ENCODE measurements at places on chromosomes 13 and 19.

- no peak for DNase-seq
Measured at GRCh38 chr13:68125087-68125480, 894.9 kb upstream of the PCDH9 start.

DNA sequence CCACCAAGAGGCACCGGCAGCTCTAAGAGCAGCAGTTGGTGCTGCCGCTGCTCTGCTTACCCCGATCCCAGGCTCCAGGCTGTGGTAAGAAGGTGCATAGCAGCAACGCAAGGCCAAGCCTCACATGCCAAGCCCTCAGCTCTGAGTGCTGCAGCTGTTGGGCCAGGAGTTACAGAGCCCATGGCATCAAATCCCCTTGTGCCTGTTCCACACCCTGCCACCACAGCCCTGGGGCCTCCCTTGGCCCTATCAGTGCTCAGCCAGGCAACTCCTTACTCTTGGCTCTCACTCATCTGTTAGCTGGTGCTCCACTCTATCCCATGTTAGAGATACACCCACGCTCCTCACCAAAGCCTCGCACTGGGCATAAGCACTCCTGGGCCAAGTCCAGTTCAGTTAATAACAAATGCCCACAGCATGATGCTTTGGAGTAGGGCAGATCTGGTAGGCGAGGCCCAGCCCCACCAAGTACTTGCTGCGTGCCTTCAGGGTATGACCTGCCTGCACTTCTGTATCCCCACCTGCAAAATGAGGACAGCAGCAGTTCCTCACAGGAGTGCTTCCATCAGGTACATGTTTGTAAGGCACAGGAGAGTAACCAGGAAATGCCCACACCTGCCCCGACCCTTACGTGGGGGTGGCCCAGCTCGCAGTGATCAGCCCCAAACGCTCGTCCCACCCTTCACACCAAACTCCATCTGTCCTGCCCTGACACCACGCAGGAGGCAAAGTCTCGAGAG lies 16.2 kb downstream of the AKAP8L start:
- no peak for DNase-seq

DNA sequence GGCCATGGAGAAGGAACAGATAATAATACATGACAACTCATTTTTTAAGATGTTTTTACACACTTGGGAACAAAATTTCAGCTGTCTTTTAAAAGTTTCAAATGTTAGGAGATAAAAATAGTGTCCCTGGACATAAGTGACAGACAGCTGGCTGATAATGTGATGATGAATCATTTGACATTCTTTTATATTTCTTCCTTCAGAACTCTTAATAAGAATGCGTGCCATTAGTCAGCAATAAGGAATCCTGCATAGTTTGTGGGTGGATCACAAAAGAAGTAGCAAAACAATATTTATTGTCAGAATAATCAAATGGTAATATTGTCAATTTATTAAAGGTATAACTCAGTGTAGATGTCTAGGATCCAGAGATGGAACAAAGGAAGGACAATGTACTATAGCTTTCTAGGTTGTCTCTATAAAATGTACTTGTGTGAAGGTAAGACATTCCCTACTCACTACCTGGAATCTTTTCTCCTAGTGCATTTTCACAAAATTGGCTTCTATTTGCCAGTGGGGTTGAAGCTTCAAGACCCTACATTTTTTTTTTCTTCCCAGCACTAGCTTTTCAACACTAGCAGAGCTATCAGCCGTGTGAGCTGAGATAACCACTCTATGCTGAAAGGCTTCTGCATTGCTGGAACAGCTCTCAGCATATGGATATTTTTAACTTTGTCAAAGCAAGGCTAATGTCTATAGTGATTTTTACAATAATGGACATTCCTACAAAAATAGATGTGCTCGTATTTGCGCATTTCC lies 175.6 kb upstream of the SLITRK6 start:
- no peak for DNase-seq

DNA sequence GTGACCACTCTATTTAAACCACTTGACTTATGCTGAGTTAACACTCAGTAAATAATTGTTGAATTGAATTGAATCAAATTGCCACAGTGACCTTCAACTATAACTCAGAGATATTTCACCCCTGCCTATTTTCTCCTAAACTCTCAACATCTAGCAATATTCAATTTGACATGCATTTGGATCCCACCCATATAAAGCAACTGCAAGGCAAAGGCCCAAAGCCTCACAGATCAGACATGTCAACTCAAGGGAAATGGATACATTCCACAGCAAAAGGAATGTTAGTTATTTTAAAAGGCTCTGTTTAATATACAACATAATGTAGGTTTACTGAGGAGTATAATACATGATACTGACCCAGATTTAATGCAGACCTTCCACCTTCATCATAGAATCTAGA lies 107.4 kb downstream of the KCTD12 start:
- no peak for DNase-seq

DNA sequence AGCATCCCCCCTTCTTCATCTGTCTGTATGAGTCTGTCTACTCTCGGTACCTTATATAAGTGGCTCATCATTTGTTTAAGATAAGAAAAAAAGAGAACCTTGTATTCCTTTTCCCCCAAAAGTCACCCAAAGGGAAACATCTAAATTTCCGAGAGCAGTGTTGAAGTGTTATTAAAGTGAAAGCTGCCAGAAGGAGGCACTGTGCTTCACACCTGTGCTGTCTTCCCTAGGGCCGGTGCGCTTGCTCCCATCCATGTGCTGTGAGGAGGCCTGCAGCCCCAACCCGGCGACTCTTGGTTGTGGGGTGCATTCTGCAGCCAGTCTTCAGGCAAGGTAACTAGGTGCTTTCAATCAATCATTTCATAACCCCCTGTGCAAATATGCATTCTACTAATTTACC lies 97.5 kb downstream of the TNFRSF19 start:
- DNase-seq = no peak

DNA sequence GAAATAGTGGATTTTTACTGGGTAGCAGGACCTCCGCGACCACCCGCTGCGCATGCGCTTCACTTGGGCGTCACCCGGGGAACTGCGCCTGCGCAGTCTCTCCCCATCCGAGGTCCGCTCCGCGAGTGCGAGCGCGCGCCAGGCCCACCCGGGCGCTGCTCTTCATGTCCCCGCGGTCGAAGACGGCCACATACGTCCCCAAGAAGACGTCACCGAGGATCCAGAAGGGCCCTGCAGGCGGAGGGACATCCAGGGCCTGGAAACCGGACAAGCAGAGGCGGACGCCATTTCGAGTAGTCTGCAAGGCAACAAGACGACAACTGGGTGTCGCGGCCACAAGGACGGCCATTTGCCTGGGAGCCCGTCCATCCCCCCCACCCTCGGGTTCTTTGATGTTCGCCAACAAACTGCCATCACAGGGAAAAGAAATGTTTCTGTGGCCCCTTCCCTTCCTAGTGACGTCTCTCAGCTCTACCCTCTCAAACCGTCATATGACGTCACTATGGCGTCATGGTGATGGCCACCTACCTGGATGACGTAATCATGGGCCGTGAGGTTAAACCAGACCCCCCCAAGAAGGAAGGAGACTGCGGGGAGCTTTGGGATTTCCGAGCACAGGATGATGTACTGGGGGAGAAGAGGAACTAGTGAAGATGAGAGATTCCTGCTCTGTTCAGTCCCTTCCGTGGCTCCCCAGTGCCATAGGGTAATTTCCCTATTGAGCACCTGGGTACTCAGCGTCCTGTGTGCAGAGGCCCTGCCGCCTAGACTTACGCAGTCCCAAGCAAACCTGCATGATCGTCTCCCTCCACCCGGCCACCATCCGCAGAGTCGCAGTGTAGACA lies 6.7 kb downstream of the NAPSA start:
- no peak for DNase-seq

DNA sequence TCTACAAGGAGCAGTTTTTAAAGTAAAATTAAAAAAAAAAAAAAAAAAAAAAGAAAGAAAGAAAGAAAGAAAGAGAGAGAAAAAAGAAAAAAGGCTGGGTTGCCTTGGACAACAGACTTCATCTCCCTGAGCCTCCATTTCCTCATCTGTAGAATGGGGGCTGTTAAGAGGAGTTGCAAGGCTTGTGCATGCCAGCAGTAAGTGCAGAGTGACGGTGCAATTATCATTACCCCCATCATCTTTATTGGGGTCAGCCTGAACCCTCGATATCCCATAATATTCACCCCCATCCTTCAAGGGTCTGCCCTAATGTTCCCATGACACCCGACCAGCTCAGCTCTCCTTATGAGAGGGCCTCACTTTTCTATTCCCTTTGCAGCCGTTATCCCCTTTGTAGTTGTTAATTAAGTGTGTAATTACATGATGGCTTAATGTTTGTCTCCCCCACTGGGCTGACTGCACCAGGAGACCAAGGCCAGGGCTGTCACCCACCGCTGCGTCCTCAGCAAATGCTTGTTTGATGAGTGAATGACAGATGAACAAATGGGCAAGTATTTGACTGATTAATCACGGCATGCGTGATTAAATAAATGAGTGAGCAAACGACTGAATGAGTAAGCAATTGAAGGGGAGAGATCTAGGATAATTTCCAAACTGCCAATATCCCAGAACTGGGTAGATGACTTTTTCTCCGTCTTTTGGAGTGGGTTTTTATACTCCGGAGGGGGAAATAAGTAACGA lies 10.1 kb downstream of the FOSB start:
- DNase-seq = no peak

GRCh38 chr19:38544569-38545315 lies 73.0 kb downstream of the MAP4K1 start:
- no peak for DNase-seq

GRCh38 chr13:91399189-91400062 lies 1.0 kb downstream of the GPC5 start:
- no peak for DNase-seq

DNA sequence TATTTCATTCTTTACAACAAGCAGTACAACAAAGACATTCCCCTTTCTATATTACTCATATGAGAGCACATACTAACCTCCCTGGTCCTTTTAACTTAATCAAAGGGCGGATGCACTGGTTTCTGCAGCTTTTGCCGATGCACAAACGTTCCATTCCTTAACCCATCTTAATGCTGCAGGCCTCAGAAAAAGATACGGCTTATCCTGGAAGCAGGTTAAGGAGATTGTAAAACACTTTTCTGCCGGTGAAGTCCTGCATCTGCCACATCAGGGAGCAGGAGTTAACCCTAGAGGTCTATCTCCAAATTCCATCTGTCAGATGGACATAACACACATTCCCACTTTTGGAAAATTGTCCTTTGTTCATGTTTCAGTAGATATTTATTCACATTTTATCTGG lies 11.5 kb upstream of the ZNF814 start:
- no peak for DNase-seq

- DNase-seq = no peak
Measured at GRCh38 chr13:98443329-98443728, 133.6 kb downstream of the STK24 start.

DNA sequence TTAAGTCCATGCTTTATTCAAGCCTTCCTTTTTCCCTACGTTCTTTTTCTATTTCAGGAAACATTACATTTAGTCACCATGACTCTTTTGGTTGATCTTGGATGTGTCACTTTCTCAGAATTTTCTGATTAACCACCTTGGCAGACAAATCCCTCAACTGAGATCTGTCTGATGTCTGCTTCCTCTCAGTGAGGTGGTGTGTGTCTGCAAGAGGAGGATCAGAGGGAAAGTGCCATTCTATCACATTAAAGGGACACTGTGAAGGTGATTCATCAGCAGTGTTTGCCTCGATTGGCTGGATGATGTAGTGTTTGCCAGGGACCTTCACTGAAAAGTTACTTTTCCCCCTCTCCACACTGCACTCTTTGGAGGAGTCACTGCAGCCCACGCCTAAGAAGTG lies 3.0 kb upstream of the CCNP start:
- no peak for DNase-seq

- no peak for DNase-seq
Measured at GRCh38 chr13:30107121-30107520, 200.2 kb downstream of the KATNAL1 start.

DNA sequence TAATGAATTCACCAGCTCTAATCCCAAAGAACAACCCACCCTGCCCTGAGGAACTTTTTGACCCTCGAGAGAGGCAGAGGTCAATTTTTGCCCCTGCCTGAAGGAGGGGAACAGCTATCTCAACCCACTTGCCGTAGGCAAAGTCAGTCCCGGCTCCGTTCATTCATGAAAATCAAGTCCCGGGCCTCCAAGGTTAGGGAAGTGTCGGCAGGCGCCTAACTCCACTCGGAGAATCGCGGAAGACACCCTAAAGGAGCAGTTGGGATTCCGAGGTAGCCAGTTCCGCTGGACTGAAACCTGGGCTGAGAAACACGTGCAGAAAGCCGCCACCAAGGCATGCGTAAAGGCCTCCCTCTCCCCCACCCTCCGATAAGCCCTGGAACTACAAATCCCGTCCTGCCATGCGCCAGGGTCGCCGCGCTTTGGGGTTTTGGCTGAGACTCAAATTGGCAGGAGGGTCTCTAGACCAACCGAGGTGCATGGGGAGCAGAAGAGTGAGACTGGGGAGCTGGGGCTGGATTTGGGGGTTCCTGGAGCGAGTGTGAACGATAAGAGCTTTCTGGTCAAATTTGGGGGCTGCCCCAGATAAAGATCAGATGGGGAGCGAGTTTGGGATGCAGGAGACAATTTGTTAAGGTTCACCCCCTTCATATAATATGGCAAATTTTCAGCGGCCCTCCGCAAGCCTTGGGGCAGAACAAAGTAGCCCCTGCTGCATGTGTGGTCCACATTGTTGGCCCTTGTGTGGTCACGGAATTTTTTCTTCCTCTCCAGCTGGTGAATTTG lies at the start of gene TNPO2:
Gene TNPO2 (minus strand): TSS at position 292 of the 786 bp plus-strand sequence. CDS start 2,955 bp downstream, outside the sequence.
- peak; percentile 81 for DNase-seq

GRCh38 chr13:54029226-54029625 lies 1000.6 kb downstream of the OLFM4 start:
- DNase-seq = no peak

DNA sequence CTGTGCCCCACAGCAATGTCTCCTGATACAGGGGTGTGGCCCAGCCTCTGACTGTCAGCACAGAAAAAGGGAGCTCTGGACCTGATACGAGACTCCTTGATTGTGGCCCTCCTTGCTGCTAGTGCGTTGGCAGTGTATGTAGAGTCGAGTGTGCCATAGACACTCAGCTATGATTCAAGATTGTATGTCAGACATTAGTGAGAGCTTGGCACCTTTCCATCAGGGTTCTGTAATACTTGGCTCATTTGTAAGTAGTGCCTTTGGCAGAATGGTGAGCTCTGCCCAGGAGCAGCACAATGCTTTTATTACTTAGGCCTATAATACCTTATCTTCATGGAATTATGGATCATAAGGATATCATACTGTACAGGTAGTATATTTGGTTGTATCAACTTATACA lies 83.4 kb downstream of the ATP8A2 start:
- DNase-seq = no peak

- DNase-seq = no peak
Measured at GRCh38 chr19:44548736-44549135, 19.3 kb upstream of the CEACAM20 start.

- DNase-seq = peak; percentile 34
Measured at GRCh38 chr19:55005684-55006488, 32.2 kb downstream of the GP6 start.

- no peak for DNase-seq
Measured at GRCh38 chr19:444677-445210, 16.1 kb downstream of the SHC2 start.

GRCh38 chr19:34713262-34713637 lies 20.8 kb upstream of the ZNF181 start:
- no peak for DNase-seq

DNA sequence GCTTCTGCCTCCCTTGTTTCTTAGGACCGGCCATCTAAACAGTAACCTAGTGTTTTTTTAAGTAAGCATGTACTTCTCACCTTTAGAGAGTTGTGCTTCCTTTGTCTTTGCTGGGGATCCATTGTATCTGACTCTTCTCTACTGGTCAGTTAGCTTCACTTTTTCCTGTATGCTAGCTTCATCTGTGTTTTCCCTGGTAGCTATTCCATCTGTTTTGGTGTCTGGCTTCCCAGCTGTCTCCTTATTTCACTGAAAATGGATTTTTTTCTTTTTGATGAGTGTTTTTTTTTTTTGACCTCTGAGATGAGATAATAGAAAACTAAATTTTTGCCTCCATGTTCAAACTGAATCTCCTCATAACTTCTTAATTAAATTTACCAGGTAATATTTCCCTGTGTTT lies 637.0 kb upstream of the SLC10A2 start:
- no peak for DNase-seq

Data from WERI-Rb-1 (cell line).